ENCODE measurements at places on chromosomes 16 and 17.

DNA sequence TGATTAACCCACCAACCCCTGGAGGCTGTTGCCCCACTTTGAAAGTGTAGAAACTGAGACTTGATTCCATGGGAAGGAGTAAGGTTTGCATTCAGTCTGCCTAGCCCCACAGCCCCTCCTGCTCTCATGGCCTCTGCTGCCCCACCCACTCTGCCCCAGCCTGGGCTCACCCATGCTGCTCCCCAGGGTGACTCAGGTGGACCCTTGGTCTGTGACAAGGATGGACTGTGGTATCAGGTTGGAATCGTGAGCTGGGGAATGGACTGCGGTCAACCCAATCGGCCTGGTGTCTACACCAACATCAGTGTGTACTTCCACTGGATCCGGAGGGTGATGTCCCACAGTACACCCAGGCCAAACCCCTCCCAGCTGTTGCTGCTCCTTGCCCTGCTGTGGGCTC, 6.5 kb downstream of the PRSS41 start:
- peaks cover 31% of the 10 kb centered on the region for H3K27me3 ChIP-seq
- DNase-seq, result no peak
- no peak overlapping the region for H3K27ac ChIP-seq
- no peaks in the 10 kb centered on the region for H3K4me1 ChIP-seq
- no peaks in the 10 kb centered on the region for H3K36me3 ChIP-seq

DNA sequence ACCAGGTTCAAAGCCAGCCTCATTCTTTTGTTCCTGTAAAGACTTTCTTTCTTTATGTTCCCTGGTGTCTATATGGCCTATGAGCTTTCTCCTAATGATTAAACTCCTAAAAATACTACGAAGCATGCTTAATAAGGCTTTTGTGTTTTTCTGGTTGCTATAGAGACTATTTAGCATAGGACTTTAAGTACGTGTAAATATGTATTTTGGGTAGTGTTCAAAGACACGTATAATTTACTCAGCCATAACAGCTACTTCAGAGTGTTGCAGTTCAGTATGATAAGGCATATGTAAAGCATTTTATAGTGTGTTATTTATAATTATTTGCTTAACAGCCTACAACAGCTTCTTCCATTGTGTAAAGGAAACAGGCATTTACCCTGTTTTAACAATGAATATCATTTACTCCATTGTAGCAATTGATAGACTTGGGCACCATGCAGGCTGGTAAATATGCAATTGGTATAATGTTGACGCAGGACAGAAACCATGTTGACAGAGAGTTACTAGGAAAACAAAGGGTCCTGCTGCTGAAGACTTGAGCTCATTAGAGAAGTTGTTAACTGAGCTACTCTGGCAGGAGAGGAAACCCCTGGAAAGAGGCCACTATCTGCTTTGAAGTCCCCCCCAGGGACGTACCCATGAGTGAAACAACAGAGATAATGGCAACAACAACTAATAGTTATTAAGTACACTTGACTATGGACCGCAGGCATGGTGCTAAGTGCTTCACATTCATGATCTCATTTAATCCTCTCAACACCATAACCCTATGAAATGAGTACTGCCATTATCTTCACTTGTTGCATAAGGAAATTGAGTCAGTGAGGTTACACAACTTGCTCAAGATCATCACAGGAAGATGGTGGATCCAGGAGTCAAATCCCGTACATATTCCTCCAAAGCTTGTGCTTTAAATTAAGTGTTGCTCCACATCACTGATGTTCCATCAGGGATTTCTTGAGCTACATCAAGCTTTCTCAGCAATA, 342.2 kb upstream of the DYNLRB2 start:
- no peak for DNase-seq
- no peaks in the 10 kb centered on the region for H3K36me3 ChIP-seq
- H3K4me3 ChIP-seq, result no peak overlapping the region
- peaks cover 4% of the 10 kb centered on the region for H3K4me1 ChIP-seq
- no peaks in the 10 kb centered on the region for H3K27me3 ChIP-seq
- H3K27ac ChIP-seq, result no peak overlapping the region

- no peaks in the 10 kb centered on the region for H3K36me3 ChIP-seq
- no peak overlapping the region for H3K27ac ChIP-seq
- peaks cover 3% of the 10 kb centered on the region for H3K27me3 ChIP-seq
- DNase-seq, result no peak
- no peak overlapping the region for H3K4me3 ChIP-seq
Measured at GRCh38 chr16:48525201-48526057, 84.6 kb downstream of the N4BP1 start.

DNA sequence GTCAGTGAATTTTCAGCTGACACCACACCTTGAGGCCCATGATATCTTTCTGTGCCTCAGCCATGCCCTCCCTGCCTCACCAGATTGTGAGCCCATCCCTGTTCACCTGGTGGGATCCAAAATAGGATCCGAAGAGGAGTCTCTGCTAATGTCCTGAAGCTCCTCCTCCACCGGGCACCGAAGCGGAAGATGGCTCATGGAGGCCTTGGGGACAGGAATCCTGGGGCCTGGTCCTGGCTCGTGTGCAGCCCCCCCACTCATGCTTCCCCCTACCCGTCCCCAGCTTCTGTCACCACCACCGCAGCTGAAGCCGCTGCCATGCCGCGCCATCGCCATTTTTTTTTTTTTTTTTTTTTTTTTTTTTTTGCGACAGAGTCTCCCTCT, 1683.4 kb downstream of the TP53TG3F start:
- no peak overlapping the region for H3K4me3 ChIP-seq
- no peaks in the 10 kb centered on the region for H3K4me1 ChIP-seq
- no peaks in the 10 kb centered on the region for H3K27me3 ChIP-seq
- no peaks in the 10 kb centered on the region for H3K36me3 ChIP-seq
- H3K27ac ChIP-seq, result no peak overlapping the region
- no peak for DNase-seq

DNA sequence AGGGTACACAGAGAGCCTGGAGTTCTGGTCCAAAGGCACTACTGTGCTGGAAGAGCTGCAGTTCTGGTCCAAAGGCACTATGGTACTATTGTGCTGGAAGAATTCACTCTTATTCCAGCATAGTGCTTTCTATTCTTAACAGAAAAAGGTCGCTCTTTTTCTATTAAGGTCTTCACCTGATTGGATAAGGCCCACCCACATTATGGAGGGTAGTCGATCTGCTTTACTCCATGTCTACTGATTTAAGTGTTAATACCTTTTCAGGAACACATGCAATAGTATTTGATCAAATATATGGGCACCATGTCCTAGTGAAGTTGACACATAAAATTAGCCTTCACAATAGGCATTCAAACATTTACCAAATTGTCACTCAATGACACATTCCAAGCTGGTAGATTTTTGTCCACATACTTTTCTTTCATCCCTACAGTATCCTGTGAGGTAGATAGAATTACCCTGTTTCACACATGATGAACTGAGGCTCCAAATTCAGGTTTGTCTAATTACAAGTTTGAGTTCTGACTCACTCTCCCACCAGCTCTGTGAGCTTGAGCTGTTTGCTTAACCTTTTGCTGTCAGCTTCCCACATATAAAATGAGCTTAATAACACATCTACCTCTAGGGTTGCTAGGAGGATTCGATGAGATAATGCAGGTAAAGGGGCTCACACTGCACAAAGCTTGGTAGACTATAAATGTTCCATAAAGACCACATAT, 129.9 kb downstream of the AIPL1 start:
- no peak overlapping the region for H3K4me3 ChIP-seq
- peaks cover 37% of the 10 kb centered on the region for H3K27me3 ChIP-seq
- no peaks in the 10 kb centered on the region for H3K36me3 ChIP-seq
- DNase-seq, result no peak
- no peaks in the 10 kb centered on the region for H3K4me1 ChIP-seq
